NCI-H345 (cell line): ENCODE measurements at places on chromosomes 4 and X.

DNA sequence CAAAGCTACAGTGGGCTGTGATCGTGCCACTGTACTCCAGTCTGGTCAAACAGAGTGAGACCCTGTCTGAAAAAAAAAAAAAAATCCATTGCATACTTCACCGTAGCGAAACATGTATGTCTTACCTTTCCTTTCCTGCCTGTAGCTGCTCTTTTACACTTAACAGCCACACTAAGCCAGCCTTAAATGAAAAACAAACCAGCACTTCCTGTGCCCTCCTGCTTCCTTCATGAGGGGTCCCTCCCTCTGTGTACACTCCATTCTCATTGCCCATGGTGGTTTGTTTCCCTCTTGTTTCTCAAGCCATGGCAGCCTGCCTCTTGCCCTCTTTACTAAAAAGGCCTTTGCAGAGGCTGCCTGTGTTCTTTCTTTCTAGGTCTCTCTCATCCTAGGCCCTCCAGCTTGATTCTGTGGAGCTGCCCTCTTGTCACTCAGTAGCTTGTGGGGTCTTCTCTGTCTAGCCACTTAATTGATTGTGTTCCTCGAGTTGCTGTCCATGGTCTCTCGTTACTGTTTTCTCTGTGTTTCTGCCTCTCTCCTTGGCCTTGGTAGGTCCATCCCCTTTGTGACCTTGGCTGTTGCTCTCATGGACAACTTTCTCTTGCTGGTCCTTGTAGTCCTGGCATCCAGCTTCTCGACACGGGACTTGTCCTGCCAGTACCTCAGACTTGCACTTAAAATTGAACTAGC, 52.1 kb upstream of the MSANTD1 start:
- no peak for DNase-seq

GRCh38 chr4:133157460-133158160, 8.5 kb downstream of the PCDH10 start:
- peak; percentile 30 for DNase-seq

- DNase-seq, result no peak
Observed at GRCh38 chrX:18099745-18100144, 120.9 kb downstream of the BEND2 start.

- no peak for DNase-seq
Observed at GRCh38 chr4:3075652-3075981, 1.1 kb downstream of the HTT start.

DNA sequence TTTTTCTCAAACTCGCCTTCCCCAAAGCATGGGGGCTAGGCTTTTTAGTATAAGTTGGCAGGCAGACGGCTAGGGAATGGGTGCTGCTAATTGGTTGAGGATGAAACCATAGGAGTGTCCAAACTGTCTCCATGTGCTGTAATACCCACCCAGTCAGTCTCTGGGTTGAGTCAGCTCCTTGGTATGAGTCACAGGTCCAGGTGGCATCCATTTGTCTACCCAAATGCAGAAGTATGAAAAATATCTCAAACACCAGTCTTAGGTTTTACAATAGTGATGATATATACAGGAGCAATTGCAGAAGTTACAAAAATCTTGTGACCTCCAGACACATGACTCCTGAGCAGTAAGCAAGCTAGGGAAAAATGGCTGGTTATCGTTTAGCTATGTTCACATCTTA, 27.4 kb upstream of the CCSER1 start:
- DNase-seq, result no peak

DNA sequence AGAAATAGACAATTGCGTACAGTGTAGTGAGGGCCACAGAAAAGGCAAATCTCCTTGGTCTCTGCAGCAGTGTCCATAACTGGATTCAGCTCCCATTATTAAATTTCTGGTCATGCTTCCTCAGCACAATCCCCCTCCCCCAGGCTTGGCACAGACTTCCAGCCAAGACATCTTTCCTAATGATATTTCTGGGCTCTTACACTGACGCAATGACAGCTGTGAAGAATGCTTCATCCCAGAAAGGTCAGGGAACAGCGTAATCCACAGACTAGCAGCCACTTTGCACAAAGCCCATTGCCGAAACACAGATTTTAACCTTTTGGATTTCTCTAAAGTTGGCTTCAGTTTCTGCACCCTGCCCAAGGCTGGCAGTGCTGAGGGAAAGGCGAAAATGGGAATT, 597.6 kb upstream of the CPEB2 start:
- no peak for DNase-seq
